Activated CD4-positive, alpha-beta T cell treated with anti-CD3 and anti-CD28 coated beads, Interleukin-10, Interleukin-2, amounts not matched to agents 100 ng/mL and 50 ng/mL, durations not matched to agents 16 hours and 8 hours (primary cell): ENCODE measurements at places on chromosomes 7 and 10.

GRCh38 chr10:110615057-110615747, 28.9 kb upstream of the RBM20 start:
- DNase-seq: peak; percentile 26

DNA sequence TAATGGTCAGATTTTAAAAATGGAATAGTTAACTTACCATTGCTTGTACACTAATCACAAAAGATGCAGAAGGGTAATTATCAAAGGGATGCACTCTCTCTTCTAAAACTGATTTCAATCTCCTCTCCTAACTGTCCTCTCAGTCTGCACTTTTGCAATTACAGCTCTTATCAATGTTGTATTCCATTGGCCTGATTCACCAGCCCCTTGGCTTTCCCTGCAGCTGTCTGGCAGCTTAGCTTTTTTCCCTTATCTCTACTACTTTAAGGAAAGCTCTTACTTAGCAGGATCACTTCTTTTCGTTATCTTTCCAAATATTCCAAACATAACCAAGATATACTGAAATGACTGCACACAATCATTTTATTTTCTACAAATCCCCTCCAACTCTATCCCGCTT, 448.8 kb downstream of the GRM8 start:
- DNase-seq: no peak

DNA sequence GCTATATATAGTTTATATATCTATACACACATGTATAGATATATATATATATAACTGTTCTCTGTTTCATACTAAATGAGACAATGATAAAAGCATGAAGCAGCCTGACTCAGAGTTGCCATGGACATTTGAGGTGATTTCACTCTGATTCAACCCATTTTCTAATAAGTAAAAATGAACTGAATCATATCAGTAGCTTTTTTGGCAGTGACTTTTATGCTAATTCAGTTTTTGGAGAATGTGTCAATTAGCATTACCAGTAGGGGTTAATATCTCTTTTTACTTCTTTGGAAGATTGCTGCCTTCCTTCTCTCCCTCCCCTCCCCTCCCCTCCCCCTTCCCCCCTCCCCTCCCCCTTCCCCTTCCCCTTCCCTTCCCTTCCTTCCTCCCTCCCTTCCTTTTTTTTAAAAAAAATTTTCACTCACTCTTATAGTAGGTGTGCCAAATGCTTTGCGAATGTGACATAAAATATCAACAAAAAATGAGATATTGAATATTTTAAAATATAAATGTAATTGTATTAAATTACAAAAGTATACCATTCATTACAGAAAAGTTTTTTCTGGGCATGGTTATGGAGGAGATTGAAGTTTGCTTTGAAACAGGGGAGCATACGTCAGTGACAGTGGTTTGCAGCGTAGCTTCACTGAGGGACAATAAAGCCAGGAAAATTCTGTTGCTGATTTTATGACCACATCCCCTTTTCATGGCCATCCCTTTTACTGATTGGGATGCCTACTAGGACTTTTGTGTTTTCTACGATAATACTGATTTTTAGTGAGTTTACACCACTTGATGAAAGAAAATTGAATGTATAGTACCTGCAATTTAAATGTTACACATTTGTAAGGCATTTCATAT, 64.0 kb upstream of the KLF6 start:
- DNase-seq: peak; percentile 66

- peak; percentile 16 for DNase-seq
These were observed 149.2 kb downstream of the PLPP4 start for GRCh38 chr10:120606051-120606764.

GRCh38 chr10:6089334-6090219, 743 bp downstream of the RBM17 start:
- no peak for DNase-seq

GRCh38 chr10:119834188-119834587, 38.5 kb downstream of the MCMBP start:
- peak; percentile 81 for DNase-seq

- no peak for DNase-seq
These were observed 24.7 kb downstream of the NUB1 start for GRCh38 chr7:151366166-151366879.

- peak; percentile 38 for DNase-seq
These were observed 35.9 kb upstream of the AP5Z1 start for GRCh38 chr7:4739528-4739992.

DNA sequence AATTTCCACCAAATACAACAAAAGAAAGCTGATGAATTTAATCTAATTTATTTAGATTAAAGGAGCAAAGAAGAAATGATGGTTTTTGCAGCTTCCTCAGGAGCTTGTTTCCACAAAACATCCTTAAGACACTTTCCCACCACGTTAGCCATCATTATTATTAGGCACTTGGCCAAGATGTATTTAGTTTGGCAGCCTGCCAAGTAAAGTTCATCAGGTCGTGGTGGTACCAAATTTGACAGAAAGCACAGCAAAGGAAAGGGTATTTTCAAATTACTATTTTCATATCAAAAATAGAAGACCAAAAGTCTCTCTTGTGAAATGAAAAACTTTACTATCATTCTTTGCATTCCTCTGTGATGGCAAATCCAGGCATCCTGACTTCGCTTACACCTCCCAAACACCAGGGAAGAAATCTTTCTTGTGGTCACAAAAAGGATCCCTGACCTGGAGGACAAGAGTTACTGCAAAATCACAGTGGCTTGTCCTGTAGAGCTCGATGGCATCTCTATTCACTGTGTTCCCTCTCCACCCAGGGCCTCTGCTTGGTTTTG, 123.1 kb upstream of the INHBA start:
- DNase-seq: no peak

DNA sequence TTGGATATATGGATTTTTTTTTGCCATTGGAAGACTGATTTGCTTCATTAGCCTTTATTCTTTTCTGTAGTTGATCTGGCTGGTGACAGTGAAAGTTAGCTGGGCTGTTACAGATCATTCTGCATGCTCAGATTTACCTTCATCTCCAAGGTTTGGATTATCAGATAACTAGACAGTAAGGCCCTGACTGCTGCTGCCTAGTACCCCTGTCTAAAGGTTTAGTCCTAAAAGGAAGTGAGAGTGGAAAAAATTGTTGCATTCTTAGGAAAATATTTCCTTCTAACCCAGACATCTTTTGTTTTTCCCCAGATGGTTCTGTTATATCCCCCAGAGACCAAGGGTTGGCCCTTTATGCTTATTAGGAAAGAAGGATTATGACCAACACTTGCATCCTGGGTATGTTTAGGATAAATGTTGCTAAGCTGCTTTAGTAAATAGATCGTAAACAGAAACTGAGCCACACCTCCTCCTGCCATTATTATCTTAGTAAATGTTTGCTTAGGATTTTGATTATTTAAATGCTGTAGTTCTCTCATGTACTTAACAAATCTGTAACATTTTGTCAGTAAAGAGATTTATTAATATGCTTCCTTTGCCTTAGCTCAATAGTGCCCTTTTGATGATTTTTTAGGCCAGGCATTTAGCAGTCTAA, 44.4 kb downstream of the MCU start:
- no peak for DNase-seq

DNA sequence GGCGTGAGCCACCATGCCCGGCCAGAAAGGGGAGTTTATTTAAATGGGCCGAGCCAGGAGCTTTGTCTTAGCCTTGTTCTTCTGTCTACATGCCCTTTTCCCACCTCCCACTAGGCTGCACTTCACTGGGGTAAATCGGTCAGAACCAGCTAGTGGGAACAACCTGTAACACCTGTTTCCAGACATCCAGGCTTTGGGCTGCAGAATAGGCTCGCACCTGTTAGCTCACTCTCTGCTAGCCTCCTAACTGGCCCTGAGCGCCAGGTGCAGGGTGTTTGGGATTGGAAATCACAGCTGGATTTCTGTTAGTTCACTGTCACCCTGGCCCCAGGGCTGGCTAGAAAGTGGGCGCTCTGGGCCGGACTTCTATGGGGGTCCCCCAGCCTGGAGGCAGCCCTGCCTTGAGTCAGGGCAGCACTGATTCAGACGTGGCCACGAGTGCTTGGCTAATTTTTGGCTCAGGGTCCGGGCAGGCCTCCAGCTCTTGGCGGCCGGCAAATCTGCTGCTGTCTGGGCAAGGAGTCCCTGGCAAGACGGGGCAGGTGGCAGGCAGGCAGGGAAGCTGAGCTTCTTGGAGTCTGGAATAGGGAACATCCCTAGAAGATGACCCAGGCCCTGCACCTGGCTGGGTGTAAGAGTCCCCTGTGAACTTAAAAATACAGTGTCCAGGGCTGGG, 48.6 kb downstream of the GTF2IRD1 start:
- no peak for DNase-seq

DNA sequence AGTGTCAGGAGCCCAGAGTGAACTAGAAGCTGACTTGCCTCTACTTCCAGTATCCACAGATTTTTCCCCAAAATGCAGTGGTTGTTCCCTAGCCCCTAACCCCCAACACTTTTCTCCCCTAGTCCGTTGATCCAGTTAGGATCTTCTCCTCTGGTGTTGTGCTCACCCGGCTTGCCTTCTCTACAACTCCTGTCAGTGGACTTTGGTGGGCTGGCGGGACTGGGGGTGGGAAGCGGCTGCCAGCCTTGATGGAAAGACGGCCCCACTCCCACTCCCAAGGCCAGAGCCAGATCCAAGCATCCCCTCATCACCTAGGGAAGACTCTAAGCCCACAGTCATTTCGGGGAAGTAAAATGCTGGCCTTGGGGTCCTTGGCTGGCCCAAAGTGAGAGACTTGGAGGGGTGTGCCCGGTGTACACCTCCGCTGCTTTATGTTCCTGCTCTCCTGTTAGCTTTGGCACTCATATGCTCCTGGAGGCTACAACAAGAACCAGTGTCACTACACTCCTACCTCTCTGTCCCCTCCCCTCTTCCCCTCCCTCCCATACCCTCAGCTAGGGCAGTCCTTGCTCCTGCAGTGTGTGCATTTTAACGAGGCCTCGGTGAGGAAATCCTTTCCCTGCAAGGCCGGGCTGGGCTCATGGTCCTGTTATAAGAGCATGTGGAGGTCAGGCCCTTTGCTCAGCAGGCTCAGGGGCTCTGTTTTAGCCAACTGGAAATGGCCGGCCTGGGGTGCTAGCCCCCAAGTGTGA, 930 bp upstream of the HOXA10 start:
- no peak for DNase-seq

DNA sequence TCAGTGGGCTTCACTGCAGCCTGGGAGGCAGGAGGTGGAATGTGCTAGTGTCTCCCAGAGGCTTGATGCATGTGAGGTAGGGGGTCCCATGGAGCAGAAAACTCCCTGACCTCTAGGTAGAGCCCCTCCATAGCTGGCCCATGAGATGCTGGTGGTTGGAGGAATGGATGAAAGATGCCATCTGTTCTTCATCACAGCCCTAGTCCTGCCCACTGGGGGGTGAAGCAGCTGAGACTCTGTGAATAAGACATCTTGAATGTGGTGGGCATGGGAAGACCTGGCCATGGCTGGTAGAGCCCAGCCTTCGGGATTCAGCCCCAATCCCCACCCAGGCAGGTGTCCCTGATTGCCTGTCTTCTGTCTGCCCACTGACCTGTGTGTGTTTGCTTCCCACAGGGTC, 92.5 kb downstream of the COL13A1 start:
- no peak for DNase-seq

DNA sequence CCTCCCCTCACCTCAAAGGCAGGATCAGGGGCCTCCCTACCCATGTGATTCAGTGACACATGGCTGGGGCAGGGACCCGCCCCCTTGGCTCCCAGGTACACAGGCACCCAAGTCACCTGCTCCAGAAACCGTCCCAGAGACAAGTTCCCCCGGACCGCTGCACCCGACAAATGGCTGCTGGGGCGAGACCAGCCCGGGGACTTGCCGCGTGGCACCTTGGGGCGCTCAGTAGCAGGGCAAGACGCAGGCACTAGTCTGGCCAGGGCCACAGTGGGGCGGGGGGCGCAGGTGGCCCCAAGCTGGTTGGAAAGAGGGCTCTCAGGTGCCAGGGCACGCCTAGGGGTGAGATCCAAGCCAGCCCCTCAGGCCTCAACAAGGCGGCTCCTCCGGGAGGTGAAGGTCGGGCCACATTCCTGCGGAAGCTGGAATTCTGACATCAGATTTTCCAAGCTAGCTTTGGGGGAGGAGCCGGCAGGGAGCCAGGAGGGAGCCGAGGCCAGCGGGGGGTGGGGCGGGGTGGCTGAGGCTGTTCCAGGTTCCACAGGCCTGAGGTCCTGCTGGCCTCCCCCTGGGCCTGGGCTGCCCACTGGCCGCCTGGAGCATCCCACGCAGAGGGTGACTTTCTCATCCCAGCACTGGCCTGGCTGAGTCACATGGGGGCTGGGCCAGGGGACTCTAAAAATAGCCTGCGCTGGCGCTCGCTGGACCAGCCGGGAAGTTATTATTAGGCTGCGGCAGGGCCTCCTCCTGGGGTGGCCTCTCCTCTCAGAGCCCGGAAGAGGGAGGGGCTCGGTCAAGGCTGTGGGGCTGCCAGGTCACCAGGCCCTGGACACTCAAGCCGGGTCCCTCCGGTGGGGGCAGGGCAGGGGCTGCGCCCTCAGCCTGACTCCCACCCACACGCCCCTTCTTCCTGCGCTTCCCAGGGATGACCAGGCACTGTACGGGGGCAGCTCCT, 20.5 kb upstream of the INPP5A start:
- no peak for DNase-seq

DNA sequence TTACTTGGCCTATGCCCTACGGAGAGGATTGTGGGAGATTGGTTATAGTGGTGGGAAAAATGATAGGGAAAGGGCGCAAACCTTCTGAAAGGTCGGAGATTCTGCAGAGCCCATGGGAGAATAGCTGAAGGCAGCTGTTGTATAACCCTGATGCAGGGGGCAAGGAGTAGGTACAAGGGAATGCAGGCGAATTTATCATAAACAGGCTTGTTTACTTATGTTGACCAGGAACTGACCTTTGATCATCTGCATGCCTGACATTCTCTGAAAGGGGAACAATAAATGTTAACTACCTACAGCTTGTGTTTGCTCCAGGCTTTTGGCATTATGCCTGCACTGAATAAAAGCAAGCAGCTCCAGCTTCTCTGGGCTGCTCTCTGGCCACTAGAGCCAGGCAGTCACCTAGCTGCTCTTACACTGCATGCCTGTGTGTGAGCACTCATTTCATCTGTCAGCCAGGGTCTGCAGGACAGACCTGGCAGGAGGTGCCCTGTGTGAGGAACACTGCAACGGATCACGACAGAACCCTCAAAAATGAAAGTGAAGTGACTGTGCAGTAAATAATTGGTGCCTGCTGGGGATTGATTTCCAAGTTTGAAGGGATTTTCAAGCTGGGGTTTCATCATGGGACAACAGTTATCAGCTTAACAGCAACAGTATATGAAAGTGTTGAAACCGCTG, 31.1 kb upstream of the ABCA13 start:
- no peak for DNase-seq

DNA sequence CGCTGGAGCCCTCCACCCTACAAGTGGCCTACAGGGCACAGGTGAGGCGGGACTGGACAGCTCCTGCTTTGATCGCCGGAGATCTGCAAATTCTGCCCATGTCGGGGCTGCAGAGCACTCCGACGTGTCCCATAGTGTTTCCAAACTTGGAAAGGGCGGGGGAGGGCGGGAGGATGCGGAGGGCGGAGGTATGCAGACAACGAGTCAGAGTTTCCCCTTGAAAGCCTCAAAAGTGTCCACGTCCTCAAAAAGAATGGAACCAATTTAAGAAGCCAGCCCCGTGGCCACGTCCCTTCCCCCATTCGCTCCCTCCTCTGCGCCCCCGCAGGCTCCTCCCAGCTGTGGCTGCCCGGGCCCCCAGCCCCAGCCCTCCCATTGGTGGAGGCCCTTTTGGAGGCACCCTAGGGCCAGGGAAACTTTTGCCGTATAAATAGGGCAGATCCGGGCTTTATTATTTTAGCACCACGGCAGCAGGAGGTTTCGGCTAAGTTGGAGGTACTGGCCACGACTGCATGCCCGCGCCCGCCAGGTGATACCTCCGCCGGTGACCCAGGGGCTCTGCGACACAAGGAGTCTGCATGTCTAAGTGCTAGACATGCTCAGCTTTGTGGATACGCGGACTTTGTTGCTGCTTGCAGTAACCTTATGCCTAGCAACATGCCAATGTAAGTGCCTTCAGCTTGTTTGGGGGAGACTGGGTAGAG, at the start of gene COL1A2:
COL1A2 (plus strand) TSS at position 459 of the 704 bp plus-strand sequence; CDS start at position 596, 137 bp downstream.
- DNase-seq: no peak

- DNase-seq: no peak
These were observed 123.8 kb downstream of the KCNMA1 start for GRCh38 chr10:77513781-77514331.
